ENCODE measurements at places on chromosomes 13 and 19. TPM values are rescaled to one million over a fixed set of nuclear protein-coding genes. Genes with fewer than 3 reads are reported as not detected.

Gene DMPK
- 9.9 TPM for total RNA-seq

Gene LRRC4B
- not detected for total RNA-seq

Gene ZNF568
- total RNA-seq = 7.0 TPM

Gene SLC17A7
- total RNA-seq = 0.16 TPM

Gene DAND5
- 0.34 TPM for total RNA-seq

Gene SLC25A15
- total RNA-seq = 13.4 TPM

Gene C19orf18
- total RNA-seq = 0.42 TPM

Gene CYP2A6
- total RNA-seq = not detected

GRCh38 chr19:7109678-7110289 lies 40.3 kb downstream of the ZNF557 start:
- no peak for DNase-seq

- no peak for DNase-seq
Measured at GRCh38 chr19:16677055-16677454, 16.1 kb downstream of the TMEM38A start.

DNA sequence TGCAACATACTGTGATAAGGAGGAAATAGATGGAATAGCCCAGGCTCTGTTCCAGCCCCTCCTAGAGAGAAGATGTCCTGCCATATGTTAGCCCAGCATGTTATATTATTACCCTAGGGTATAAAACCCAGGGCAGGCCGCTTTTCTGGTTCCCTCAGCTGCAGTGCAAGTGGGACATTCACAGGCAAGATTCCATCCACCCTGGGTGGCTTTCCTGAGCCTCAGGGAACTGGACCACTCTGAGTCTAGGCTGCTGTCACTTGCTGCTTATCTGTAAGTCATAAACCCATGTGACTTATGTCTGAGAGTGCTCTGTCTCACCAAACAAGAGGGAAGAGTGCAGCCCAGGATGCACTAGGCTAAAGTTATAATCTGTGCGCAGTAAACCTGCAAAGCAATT lies 413.2 kb downstream of the MZT1 start:
- no peak for DNase-seq

GRCh38 chr19:9342610-9343304 lies 18.8 kb downstream of the ZNF559 start:
- no peak for DNase-seq

DNA sequence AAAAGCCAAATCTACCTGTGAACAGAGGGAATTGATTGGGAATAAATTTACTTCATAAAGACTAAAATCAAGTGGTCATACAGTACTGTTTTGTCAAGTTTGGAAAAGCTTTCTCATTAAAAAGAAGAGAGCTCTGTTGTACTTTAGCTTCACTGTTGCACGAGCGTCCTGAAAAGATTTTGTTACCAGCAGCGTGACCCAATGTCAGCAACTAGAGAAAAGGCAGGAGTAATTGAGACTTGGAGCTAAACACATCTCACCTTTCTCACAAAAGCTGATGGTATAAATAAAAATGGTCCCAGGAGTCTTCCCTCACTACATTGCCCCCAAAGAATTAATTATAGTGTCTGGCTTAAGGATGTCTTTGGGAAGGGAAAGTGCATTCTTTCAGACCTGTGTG lies 613.7 kb downstream of the OLFM4 start:
- no peak for DNase-seq

- DNase-seq = no peak
Measured at GRCh38 chr13:30204564-30204963, 102.8 kb downstream of the KATNAL1 start.

DNA sequence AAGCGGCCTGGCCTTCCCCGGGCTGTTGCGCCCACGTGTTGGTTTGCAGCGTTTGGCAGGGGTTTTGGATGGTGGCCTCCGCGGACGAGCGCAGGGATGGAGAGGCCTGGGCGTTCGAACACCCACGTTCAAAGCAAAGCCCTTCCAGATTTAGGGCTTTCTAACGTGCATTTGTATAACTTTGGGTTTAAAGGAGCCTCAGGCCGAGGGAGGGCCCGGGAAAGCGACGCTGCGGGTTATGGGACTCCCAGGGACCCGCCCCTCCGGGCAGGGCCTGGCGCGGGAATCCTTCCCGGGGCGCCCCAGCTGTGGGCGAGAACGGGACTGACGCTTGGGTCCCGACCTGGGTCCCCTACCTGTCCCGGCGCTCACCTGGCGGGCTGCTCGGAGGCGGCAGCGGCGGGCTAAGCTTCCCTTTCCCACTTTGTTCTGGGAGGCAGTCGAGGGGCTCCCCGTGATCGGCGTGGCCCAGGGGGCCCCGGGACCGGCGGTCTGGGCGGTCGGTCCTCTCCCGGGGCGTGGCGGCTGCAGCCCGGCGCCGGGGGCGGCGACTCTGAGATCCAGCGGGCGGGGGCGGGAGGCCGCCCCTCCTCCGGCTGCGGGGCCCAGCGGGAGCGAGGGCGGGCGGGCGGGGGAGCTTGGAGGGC lies at the start of gene FBXO17:
Gene FBXO17 (minus strand): TSS at position 529 of the 647 bp plus-strand sequence. CDS start 25,423 bp downstream, outside the sequence.
- DNase-seq = no peak

DNA sequence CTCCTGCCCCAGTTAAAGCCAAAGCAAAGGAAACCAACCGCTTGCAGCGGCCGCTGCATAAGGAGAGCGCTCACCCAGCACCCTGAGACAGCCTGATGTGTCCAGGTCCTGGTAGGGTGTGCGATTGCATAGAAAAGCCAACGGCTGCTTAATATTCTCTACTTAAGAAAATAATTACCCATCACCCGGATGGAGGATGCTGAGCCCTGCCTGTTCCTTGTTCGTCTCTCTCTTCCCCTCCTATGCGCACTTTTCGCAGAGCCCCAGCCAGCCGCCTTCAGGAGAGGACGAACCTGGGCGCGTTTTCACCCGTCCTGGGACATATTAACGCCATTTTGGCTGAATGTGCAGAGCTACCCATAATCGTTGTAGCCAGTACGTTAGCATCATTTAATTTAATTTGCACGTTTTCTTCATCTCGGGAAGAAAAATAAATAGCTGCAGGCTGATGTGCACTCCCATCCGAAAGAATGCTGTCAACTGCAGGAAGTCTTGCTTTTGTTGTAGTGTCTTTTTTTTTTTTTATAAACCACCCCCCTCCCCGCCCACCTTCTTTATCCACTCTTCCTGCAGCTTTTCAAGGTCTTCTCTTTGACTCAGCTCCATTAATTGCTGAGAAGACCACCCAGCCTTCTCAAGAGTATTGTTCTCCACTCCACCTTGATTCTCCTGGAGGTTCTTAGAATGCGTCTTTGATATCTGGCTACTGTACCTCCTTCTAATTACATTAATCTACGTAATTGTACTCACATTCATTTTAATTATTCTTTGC lies 214.5 kb downstream of the TEX29 start:
- no peak for DNase-seq

DNA sequence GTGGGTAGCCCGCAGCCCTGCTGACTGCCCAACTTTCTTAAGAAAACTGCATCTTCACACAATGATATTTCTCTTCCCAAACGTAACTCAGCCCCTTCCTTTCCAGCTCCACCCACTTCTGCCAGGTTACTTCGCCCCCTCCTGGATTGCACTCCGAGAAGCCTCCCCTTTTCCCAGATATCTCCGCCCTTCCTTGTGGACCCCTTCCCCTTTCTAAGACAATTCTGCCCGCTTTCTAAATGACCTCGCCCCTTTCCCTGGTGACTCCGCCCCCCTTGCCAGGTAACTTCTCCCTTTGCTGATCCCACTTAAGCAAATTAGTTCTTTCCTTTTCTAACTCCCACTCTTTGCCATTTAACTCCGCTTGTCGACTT lies 2.6 kb downstream of the VSIG10L start:
- DNase-seq = no peak

DNA sequence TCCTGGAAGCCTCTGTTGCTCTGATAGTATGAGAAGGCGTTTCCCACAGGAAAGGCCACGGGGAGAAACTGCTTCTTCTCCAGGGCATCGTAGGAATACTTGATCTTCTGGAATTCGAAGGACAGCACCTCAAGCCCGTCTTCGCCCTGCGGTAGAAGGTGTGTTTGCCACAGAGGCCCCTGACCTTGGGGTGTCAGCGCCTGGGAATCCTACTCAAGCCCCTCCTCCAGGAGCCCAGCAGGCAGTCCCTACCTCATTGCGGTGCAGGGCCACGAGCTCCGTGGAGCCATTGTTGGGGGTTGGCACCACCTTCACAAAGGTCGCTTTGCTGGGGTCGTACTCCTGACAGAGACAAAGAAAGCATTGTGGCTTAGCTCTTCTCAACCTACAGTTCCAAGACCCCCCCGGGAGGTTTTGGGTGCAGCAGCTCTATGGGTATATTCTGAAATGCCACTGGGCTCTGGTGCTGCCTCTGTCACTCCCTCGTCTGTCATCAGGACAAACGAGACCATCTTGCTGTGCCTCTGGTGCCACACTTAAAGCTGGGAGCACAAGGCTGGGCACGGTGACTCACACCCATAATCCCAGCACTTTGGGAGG lies 3.7 kb downstream of the ATP13A1 start:
- DNase-seq = no peak

DNA sequence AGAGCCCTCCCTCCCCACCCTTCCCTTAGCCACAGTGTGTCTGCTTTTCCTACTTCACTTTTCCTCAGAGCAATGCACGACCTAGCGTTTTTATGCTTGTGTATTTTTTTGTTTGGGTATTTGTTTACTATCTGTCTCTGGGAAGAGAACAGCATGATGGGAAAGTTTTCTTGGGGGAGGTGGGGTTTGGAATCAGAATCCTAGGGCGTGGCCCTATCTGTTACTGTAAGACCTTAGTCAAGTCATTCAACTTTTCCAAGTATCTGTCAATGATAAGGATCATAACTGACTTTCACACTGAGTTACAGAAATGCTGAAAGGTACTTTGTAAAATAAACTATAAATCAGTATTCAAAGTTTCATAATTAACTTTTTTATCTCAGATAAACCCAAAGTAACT lies 146.3 kb upstream of the WASF3 start:
- no peak for DNase-seq

- DNase-seq = no peak
Measured at GRCh38 chr19:48560095-48560530, 8.1 kb downstream of the SULT2B1 start.

DNA sequence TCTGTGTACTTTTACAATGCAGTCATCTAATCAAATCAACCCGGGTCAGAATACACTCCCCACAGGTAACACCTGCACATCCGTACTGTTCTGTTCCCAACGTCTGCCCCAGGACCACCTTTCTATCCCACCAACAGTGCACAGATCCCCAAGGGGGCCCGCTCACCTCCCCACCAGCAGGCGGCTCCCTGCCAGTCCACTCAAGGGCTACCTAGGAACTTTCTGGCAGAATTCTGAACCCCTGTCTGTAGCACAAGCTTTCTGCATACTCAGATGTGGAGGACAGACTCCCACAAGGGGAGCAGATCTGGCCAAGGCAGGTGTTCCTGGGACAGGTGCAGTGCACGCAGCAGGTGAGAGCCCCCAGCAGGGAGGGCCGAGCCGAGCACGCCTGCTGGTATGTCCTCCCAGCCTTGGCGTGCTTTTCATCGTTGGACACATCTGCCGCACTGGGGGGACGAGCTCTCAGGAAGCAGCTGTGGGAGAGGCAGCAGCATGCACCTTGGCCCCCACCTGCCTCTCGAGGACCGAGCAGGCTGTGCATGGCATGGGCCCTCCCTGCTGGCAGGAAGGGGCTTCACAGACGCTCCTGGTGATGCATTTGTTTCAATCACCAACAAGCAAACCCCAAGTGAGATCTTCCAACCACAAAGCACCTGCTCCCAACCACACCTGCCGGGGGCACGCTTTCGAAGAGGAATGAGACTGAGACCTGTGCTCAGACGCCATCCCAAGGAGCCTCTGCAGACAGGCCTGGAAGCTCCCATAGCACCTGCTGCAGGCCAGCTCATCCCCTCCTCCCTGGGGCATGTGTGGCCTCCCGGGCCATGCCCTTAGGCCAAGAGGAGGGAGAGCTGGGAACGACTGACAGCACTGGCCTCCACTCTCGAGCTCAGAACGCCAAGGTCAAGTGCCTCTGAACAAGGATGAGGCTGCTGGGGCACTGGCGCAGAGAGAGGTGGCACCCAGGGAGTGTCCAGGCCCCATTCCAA lies 35.9 kb downstream of the RAB20 start:
- peak; percentile 35 for DNase-seq

GRCh38 chr19:1285737-1286360 lies at the start of gene EFNA2:
EFNA2 (plus strand) TSS chr19:1285873; CDS start chr19:1286169, 296 bp downstream.
- DNase-seq = no peak

GRCh38 chr13:93397619-93398018 lies 171.0 kb downstream of the GPC6 start:
- DNase-seq = no peak

DNA sequence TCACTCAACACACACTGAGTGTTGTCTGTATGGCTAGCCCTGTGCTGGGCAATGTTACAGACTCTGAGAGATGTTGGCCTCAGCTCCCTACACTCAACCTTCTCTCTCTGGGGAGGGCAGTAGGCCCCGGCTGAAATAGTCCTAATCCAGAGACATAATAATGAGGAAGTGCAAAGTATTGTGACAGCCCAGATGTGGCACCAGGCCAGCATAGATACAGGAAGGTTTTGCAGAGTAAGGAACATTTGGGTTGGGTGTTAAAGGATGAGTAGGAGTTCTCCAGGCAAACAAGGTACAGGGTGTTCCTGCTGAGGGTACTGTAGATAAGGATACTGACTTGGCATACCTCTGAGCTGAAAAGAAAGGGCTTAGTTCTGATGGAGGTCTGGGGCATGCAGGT lies 2.4 kb downstream of the LIN7B start:
- DNase-seq = no peak

GRCh38 chr19:27909861-27910260 lies 1303.1 kb downstream of the UQCRFS1 start:
- no peak for DNase-seq

DNA sequence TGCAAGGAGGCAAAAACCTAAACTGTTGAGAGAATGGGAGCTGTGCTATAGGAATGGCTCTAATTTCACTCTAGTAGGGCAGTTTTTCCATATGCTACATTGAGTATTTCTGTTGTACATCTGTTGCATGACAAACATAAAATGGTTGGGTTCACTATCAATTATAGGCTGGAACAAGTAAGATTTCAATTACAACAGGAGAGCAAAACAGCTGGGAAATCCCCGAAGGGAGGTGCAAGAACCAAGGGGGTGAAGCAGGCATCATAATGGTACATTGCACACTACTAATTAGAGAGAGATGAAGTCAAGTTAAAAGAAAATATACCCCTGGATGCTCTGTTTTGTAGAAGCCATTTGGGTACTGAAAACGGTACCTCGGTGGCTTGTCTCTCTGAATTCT lies 389.5 kb downstream of the PCDH9 start:
- no peak for DNase-seq

- DNase-seq = no peak
Measured at GRCh38 chr19:33032218-33032781, 32.4 kb downstream of the RHPN2 start.
